HT1080 (cell line): ENCODE measurements at places on chromosomes 3 and 15. TPM values are rescaled to one million over a fixed set of nuclear protein-coding genes. Genes with fewer than 3 reads are reported as not detected.
A peak's percentile ranks its signal among the peaks of the same experiment; 100 is the strongest.

GRCh38 chr3:48859206-48859605, 11.5 kb upstream of the PRKAR2A start:
- DNase-seq = no peak

Gene PLIN1
- 0.03 TPM in 1 of 2 replicates, not detected in the other for total RNA-seq

- DNase-seq = no peak
These were observed 8.4 kb downstream of the BOC start for GRCh38 chr3:113219605-113220300.

- DNase-seq = no peak
These were observed 22.2 kb downstream of the IQSEC1 start for GRCh38 chr3:13051066-13051465.

GRCh38 chr3:177262396-177262795, 65.1 kb upstream of the TBL1XR1 start:
- no peak for DNase-seq

Gene ILDR1
- not detected in 2 replicates for total RNA-seq

Gene ZNF717
- 10.8 and 12.1 TPM in 2 replicates for total RNA-seq

DNA sequence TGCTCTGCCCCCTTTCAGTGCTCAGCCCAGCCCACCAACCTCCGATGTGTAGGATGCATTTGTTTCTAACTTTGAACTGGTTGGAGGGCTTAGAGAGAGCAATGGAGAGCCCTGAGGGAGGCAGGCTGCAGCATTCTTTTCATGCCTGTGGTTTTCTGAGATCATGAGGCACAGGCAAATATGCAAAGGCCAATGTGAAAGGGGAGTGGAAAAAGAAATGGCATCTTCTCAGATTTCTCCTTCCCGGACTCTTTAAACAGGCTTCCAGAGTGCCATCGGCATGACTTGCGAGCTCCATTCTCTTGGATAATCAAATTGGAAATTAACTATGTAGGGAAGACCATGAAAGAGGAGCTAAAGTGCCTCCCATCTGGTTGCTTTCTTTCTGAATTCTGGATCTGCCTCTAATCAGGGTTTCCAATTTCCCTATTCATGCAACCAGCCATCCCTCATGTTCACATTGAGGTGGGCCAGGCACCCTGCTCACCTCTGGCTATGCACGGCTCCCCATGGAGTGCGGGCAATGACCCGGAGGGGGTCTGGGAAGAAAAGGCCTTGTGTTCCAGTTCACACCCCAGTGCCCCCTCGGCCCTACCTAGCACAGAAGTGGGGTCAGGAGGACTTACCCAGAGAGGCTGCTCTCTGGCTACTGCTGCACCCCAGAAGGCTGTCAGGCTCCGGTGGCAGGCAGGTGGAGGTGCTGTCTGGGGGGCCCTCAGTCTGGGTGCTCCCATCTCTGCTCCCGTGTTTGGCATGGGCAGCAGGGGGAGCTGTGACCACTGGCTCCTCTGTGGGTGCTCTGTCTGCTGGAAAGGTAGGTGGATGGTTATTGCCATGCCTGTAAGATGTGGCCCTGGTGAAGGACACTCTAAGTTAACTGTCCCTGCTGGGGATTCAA, 16.1 kb downstream of the AMOTL2 start:
- DNase-seq = peak; percentile 99

DNA sequence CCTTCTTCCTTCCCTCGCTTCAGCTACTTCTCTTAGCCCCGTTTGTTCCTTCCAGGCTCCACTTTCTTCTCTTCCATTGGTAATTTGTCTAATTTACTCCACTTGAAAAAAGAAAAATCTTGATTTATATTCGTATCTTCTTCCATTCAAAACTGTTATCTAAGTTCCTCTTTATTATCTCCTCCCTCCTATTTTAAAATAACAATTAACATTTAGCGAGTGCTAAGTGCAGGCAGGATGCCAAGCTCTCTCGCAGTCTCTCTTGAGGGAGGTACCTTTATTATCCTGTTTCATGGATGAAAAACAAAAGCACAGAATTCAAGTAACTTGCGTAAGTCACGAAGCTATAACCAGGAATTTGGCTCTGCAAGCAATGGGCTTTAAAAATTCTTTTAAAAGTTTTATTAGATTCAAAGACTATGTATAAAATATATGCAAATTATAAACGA, 418.9 kb upstream of the NAALADL2 start:
- no peak for DNase-seq

GRCh38 chr3:112602217-112602838, 38.6 kb downstream of the CCDC80 start:
- DNase-seq = no peak
